ENCODE measurements at places on chromosomes 1 and 21.

GRCh38 chr1:167648978-167649744, 19.1 kb downstream of the RCSD1 start:
- peak; percentile 24 for DNase-seq

- no peak for DNase-seq
Measured at GRCh38 chr1:82390627-82391026, 589.9 kb downstream of the ADGRL2 start.

- no peak for DNase-seq
Measured at GRCh38 chr1:219433001-219433400, 179.9 kb downstream of the ZC3H11B start.

- no peak for DNase-seq
Measured at GRCh38 chr1:190178827-190179226, 298.8 kb downstream of the BRINP3 start.

GRCh38 chr1:117565076-117565556, 40.7 kb upstream of the TENT5C start:
- no peak for DNase-seq

GRCh38 chr1:47227341-47228232, 4.4 kb downstream of the TAL1 start:
- no peak for DNase-seq

GRCh38 chr1:5390504-5390903, 601.7 kb downstream of the NPHP4 start:
- DNase-seq = no peak

DNA sequence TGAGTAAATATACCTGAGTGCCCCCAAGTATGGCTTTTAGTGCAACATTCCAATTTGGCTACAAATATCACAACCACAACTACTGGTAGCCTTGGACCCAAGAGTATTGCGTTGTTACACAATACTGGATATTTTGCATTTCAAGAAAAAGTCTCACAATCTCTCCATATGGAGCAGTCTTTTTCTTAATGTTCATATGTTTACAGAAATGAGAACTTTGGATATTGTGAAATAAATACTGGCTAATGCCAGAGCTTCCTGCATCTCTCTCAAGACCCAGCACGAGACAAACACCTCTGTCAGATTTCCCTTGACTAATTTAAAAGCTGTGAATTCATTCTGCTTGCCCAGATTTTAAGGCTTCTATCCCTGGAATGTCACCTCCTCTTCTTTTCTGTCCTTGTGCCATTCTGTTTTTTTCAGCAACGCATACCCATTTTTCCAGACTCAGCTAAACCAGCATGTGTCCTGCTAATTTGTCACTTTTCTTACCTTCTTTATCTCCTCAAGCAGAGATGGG, 136.2 kb upstream of the BACE2 start:
- DNase-seq = no peak

- no peak for DNase-seq
Measured at GRCh38 chr1:9459816-9460407, 79.4 kb upstream of the SLC25A33 start.

GRCh38 chr1:886311-886710, 37.4 kb upstream of the SAMD11 start:
- DNase-seq = no peak

DNA sequence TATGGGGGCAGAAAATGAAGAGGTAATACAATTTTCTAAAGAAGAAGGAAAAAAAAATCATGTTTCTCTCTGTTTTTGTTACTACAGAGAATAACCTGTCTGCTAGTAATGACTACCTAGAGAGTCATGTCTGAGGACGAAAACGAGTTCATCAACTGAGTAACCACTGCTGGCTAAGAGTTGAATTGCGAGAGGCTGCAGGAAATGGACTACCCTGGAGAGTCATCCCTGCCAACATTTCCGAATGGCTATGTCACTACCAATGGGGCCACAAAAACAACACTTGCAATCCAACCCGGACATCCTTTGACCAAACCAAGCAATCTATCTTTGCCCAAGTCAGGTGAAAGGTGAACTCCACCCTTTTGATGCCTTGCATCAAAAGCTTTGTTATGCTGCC, 120.6 kb downstream of the FCRL5 start:
- no peak for DNase-seq

GRCh38 chr1:220787069-220787619, 431 bp downstream of the MTARC1 start:
- DNase-seq = peak; percentile 7

DNA sequence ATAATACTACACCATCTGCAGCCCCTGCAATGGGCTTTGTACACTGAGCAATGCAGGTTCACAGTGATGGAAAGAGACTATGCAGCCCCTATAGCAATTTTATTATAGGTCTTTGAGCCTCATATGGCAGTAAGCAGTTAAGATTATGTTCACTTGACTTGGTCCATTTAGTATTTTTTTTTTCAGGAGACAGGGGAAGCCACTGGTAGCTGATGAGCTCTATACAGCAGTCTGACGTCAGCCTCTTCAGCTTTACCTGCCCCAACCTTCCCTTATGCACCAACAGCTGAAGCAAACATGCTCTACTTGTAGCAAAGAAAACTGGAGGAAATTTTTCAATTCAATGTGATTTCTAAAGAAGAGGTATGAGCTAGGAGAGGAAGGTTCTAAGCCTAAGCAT, 32.2 kb downstream of the AIDA start:
- DNase-seq = no peak

- DNase-seq = no peak
Measured at GRCh38 chr1:108096089-108096488, 104.1 kb downstream of the SLC25A24 start.

DNA sequence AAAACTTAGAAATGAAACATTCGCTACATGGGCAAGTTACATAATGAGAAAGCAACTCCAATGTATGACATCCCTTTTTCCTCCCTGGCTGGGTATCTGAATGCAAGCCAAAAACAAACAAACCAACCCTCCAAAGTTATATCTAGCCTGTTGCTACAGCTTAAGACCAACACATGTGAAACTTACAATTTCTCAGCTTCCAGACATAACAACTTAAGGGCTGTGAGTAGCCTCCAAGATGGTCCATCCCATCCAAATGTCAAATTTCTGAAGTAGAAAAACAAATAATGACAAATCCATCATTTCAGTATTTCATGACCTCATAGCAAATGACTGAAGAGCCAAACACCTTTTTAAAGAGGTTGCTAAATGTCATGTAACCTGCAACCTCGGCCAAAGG, 19.9 kb downstream of the SETD4 start:
- DNase-seq = no peak

DNA sequence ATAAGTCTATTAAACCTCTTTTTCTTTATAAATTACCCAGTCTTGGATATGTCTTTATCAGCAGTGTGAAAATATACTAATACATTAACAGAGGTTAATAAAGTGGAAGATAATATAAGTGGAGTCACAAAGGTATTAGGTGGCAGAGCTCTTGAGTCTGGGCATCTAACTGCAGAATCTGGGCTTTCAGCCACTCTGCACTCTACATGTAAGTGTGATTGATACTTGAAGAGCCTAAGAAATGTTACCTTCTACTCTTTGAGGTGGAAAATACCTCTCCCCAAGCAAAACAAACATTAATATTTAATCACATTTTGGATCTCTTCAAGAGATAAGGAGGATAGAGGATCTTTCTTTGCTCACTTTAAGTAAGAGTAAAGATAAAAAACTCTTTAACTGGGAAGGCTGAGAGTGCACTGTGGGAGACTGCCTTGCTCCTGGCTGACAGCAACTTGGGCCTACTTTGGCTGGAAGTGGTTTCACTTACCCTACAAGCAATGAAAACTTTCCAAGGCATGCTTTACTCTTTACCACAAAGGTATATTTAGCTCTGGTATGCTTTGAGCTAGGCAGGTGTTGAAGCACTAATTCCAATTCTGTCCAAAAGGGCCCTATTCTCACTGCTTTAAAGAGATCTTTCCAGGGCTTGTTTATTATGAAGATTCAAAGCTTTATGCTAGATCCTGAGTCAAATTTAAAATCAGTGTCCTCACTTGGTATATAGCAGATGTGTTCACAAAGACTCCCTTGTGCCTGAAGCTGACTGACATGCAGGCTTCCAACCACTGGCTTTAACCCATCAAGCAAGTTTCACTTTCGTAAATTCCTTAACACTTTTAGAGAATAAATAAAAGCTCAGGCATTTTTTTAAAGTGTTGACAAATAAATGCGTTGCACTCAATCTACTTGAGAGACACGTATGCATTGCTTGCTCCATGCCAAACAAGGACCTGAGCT, 245.3 kb upstream of the ZP4 start:
- no peak for DNase-seq

DNA sequence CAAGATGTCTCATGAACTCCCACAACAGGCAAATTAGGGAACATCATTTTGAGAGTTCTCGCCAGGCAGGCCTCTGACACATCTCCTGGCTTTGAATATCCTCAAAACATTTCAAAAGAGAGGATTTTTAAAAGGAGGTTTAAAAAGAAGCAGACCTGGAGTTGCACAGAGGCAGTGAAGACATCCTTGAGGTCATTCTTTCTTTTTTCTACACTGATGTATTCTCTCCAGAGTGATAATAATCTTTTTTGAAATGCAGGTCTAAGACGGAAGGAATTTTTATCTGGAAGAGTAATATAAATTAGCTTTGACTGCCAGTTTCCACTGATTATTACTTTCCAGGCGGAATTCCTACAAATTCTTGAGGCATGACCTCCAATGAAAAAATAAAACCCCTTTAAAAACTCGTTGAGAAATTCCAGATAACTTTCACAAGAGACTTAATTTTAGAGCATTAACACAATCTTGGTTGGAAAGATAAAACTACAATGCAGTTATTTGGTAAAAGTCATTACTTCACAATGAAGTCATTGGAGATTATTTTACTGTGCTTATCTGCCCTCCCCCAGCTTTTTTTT, 125.0 kb downstream of the LYPLAL1 start:
- no peak for DNase-seq

DNA sequence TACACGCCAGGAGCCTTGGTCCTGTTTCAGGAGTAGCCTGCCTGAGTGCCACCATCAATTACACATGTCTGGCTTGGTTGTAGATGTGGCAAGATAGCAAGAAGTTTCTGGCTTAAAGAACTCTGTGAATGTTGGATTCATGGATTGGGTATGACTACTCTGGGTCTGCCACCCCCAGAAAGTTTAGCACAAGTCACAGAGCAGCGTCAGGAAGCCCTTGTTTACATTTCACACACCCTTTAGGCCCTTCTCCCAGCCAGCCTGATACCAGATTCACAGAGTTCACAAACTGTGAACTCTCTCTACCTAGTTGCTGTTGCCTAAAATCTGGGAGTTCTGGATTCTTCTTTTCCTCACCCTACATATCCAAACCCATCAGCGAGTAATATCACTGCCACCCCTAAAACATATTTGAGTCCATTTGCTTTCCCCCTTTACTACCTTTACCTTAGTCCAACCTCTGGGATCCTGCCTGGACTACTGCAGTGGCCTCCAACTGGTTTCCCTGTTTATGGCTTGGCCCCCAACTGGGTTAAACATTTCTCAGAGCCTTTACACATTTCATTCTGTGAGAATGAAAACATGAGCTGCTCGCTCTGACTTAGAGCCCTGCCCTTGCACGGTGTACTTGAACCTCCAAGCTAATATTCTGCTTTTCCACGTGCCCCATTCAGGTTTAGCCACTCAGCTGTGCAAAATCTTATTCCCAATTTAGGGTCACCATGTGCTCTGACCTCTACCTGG, 4.1 kb upstream of the CCDC24 start:
- no peak for DNase-seq

- no peak for DNase-seq
Measured at GRCh38 chr1:94050254-94050653, 70.7 kb downstream of the ABCA4 start.

GRCh38 chr1:2802421-2802961, 998 bp upstream of the TTC34 start:
- no peak for DNase-seq

GRCh38 chr1:175097361-175097760, 29.7 kb downstream of the TNN start:
- no peak for DNase-seq

DNA sequence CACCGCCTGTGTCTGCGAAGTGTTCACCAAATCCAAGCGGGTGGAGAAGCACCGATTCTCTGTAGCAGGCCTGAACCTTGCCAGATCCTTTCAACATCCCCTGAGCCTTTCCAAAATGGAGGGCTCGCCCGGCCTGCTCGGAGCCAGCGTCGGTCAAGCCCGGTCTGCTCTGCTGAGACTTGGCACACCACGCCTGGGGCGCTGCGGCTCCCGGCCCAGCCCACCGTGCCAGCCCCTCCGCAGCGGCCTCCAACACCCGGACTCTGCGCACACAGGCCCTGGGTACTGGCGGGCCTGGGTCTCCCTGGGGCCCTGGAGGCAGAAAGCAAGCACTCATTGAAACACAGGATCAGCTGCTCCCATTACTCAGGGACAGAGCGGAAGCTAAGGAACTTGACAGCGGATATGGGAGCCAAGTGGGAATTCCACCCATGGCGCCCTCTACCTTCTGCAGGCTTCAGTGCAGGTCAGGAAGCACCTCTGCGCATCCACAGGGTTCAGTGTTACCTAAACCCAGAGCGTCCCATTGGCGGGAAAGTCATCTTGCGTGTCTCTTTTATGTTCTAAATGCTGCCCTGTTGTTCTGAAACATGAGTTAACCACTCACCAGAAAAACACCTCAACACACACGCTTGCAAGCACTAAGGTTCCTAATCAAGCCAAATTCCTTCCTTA, 159.9 kb downstream of the ZBTB18 start:
- no peak for DNase-seq

DNA sequence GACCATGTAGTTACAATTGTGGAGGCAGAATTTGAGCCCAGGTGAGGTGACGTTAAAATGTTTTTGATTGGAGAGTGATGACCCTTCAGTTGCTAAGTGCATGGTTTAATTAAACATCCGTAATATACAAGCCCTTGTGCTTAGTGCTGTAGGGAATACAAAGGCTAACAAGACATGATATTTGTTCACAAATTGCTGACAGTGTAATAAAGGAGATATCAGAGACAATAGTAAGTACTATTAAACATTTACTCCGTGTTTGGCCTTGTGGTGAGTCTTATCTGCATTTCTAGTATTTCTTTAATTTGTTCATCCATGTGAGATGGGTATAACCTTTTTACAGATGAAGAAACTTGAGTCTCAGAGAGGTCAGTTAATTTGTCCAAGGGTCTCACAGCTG, 37.9 kb downstream of the RLF start:
- DNase-seq = no peak

- DNase-seq = no peak
Measured at GRCh38 chr1:234549447-234550021, 60.4 kb downstream of the IRF2BP2 start.

DNA sequence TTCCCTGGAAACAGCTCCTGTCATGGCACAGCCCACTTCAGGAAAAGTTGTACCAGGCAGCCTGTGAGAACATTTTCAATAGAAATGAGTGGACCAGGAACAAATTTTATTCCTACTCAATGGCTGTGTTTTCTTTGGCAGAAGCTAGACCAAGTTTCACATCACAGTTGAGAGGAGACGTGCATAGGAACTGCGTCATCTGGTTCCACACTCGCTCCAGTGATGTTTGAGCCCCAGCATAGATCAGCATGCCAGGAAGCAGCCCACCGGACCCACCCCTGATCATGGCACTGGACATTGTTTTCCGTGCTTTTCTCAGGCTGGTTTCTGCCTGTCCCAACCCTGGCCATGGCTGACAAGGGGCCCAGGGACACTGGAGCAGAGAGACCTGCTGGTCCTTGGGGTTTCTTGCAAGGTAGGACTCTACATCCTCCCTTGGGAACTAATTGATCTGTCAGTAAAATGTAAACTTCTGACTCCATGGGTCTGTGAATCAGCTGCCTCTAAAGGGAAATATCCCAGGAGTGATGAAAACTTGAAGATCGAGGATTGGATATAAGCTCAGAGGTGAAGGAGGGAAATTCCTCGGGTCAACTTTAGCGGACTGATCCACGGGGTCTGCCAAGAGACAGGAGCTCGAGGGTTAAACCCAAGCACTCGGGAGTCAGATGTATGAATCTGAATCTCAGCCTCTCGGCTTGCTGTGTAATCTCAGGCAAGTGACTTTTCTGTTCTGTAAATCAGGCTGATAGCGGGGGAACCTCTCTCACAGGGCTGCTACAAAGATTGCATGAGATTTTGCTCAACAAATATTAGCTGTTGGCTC, 35.7 kb downstream of the NEK2 start:
- no peak for DNase-seq
